ENCODE measurements at places on chromosomes 13 and 19.

DNA sequence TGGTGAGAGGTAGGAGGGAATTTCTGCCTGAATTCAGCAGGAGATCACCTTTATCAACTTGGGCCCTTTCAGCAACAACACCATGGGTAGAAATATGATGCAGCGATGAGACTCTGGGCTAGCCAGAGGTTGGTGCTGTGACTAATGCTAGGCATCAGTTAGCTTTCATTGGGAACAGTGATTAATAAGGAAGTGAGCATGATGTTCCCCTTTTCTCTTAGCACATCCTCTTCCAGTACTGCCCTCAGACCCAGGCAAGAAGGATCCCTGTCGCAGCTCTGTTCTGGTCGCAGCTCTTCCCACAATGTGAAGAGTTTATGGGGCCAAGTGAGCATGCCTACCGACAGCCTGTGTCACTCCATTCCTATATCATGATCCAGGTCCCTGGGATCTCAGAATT, 100.5 kb downstream of the FLT1 start:
- no peak for DNase-seq

- no peak for DNase-seq
Observed at GRCh38 chr13:39036212-39036611, 1.7 kb downstream of the PROSER1 start.

- DNase-seq = no peak
Observed at GRCh38 chr19:38009650-38010242, 102.7 kb downstream of the SIPA1L3 start.

- DNase-seq = no peak
Observed at GRCh38 chr13:38366954-38367645, 17.4 kb downstream of the UFM1 start.

DNA sequence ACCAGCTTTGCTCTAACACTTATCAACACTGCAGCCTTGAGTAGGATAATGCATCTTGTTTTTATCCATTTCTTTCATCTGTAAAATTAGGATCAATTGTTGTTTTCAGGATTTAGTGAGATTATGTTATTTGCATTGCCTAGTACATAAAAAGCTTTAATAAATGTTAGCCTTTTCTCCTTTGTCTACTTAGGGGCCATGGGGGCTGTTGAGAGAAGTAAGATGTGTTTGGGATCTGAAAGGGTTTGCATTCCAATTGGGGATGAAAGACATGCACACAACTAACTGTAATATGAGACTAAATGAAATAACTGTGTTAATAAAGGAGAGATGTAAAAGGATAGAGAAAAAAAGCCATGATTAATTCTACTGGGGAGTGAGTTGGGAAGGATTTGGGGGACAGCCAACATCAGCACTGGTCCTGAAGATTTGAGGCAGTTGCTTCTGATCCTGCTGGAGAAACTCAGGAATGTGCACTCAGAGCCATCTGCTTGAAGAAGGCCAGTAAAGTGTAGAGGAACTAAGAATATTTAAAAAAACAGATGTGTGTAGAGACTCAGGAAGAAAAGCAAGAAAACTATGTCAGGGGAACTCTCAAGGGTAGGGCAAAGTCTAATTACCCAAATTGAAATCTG, 236.3 kb downstream of the OLFM4 start:
- DNase-seq = no peak

- no peak for DNase-seq
Observed at GRCh38 chr19:7326105-7326877, 22.4 kb upstream of the ARHGEF18 start.

DNA sequence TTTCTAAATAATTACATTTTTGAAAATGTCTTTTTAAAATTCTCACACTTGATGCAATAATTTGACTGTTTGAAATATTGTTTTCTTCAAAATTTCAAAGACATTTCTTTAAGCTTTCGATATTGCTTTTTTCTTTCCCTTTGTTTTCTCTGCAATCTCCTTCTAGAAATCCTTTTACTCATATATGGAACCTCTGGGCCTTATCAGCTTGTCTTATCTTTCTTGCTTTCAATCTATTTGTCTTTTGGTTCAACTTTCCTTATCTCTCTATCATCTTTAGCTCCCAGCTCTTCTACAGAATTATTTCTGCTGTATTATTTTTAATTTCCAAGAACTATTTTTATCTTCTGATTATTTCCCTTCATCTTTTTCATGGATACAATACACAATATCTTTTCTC, 80.7 kb upstream of the DIAPH3 start:
- DNase-seq = no peak

- no peak for DNase-seq
Observed at GRCh38 chr19:42252365-42253244, 2.3 kb downstream of the ERF start.

- no peak for DNase-seq
Observed at GRCh38 chr13:67806796-67807195, 576.7 kb upstream of the PCDH9 start.

GRCh38 chr19:40693150-40693788, 2.8 kb upstream of the NUMBL start:
- no peak for DNase-seq

GRCh38 chr13:52141299-52141698, 12.4 kb upstream of the NEK5 start:
- DNase-seq = no peak

- no peak for DNase-seq
Observed at GRCh38 chr13:30094015-30094414, 213.3 kb downstream of the KATNAL1 start.

GRCh38 chr19:58559275-58560006, 1.0 kb upstream of the UBE2M start:
- DNase-seq = peak; percentile 67

GRCh38 chr13:52892925-52893324, 44.5 kb upstream of the PCDH8 start:
- no peak for DNase-seq

- DNase-seq = no peak
Observed at GRCh38 chr19:10290876-10291553, 1.3 kb downstream of the ICAM5 start.

DNA sequence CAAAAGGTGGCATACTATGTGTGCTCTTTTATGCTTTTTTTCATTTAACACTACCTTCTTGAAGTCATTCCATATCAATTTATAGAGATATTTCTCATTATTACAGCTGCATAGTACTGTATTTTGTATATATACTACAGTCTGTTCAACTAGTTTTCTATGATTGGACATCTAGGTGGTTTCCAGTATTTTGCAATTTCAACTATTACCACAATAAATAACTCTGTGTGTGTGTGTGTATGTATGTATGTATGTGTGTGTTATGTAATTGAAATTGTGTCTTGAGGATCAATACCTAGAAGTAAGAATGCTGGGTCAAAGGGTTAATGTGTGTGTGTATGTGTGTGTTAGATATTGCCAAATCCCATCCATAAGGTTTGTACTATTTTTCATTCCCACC, 7.0 kb downstream of the LPAR6 start:
- DNase-seq = no peak

DNA sequence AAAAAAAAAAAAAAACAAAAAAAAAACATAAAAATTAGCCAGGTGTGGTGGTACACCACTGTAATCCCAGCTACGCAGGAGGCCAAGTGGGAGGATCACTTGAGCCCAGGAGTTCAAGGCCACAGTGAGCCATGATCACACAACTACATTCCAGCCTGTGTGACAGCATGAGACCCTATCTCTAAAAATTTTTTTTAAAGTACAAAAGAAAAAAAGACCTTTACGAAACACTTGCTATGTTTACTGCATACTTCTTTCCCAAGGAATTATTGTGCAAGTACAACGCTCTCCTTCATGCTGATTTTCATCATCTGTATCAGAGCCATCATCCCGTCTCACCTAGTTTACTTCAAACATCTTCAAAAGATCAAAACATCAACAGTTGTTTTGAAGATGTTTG, 28.6 kb upstream of the ZNF780A start:
- no peak for DNase-seq

DNA sequence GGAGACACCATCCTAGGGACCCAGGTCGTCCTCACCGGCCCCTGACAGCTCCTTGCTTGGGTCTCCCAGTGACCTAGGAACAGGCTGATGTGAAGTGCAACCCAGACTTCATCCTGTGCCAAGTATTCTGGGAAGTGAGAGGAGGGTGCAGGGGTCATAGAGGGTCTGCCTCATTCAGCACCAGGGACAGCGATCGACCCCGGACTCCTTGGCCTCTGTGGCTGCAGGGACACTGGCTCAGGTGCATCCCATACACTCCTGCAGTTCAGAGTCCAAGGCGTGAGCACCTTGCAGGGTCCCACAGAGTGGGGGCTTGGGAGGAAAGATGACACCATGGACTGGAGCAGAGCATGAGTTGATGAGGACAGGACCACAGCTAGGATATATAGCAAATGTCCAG, 10.0 kb upstream of the OR10H2 start:
- no peak for DNase-seq

DNA sequence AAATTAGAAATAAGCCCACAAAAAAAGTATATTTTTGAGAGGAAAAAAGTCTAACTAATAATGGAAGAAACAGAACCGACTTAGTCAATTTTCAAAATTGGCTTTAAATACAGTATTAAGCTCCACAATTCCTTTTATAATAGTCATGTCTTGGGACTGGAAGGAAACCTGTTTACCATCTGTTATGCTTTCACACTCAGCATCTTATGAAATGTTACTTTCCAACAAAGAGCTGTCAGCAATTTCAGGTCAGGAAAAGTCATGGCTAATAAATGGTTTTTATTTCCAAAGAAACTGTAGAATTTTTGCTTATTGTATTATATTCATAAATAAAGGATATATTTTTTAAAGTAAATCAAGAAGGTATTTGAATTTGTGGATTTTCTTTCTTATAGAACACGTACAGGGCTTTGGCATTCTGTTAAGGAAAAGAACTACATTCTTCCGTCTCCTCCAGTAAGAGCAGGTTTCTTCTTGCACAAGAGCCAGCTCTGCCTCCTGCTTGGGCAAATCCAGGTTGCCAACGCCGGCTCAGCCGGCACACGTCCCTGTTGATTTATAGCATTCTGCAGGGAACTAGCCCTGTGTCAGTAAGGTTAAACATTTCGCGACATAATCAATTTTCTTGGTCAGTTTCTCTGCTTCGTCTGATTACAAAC, 52.9 kb upstream of the GPR12 start:
- no peak for DNase-seq

GRCh38 chr13:99087098-99087953, 109.5 kb upstream of the DOCK9 start:
- peak; percentile 94 for DNase-seq

- peak; percentile 87 for DNase-seq
Observed at GRCh38 chr19:19627621-19628500, at the start of gene LPAR2. Gene LPAR2 (minus strand): TSS chr19:19628220. CDS start chr19:19627275, 945 bp downstream.

Measured in GM18507 (cell line).